Stimulated activated CD4-positive, alpha-beta T cell treated with anti-CD3 and anti-CD28 coated beads, Interleukin-2, amount 100 ng/mL, for 24 hours (primary cell): ENCODE measurements at places on chromosomes 6 and 20.
A peak's percentile ranks its signal among the peaks of the same experiment; 100 is the strongest.

GRCh38 chr6:37078814-37079213, 73.4 kb downstream of the FGD2 start:
- DNase-seq = no peak

DNA sequence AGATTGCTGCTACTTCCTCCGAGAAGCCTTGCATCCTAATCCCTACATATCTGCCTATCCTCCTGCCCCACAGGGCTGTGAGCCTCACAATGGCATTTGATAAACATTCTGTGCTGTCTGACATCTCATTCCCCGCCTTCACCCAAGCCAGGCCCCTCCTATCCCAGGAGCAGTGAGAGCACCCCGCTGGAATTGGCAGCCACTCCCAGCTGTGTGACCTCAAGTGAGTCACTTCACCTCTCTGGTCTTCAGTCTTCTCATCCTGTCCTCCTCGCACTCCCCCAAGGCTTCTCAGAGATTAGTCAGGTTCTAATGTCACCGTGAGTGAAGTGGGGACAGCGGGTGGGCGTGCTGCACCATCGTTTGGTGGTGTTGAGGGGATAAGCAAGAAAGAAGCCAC, 81.7 kb downstream of the CDH22 start:
- no peak for DNase-seq

GRCh38 chr20:2624190-2624589, 28.2 kb upstream of the NOP56 start:
- no peak for DNase-seq

- DNase-seq = no peak
Observed at GRCh38 chr20:5297280-5298004, 19.3 kb downstream of the PROKR2 start.

DNA sequence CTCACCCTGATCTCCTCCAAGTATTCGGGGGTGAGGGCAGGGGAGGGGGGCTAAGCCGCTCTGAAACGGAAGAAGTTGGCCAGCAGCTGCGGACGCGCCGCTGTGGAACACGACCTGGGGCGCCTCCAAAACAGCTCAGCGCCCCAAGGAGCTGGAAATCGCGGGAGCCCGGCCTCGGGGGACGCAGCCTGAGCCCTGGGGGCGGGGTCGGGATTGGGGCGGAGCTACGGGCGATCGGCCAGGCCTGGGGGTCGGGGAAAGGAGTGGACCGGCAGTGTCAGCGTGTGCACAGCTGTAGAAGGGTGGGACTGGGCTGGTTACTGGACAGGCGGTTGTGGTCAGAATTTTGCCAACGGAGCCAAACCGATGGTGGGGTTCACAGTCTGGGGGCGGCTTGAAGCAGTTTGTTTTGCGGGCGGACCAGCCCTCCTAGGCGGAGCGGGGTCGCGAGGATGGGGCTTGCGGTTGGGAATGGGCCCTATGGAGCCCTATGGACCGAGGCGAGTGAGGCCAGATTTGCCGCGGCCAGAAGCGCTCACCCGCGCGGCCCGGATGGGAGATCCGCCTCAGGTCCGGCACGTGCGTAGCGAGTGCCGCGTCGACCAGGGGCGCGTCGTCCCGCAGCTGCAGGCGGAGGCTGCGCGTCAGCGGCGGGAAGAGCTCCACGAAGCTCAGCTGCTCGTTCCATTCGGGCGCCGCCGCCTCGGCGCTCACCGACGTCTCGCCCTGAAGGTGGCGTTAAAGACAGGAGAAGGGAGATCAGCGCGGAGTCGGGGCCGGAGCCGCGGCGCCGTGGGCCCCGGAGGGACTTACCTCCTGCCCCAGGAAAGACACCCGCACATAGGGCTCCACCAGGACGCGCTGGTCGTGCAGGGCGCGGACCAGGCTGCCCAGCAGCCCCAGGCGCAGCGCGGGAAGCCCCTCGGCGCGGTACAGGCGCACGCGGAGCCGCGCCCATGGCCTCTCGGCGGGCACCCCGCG, 14.3 kb upstream of the SPAG4 start:
- DNase-seq = peak; percentile 82

DNA sequence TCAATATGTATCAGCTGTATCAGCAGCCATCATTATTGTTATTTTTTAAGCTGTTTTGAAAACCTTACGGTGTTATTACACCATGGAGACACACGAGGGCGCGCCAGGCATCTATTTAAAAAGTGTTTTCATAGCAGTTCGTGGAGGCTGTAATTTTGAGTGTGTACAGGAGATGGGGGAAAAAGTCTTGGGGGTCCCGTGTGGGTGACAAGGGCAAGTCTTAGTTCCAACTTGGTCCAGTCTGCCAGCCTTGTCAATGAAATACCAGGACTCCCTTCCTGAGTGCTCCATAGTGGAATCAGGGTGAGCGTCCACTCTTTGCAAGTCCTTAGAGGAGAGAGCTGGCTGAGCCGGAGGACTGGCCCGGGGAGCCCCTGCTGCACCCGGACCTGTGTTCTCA, 43.3 kb downstream of the SLC2A10 start:
- DNase-seq = peak; percentile 61

GRCh38 chr6:7821426-7821825, 89.2 kb downstream of the TXNDC5 start:
- DNase-seq = no peak

GRCh38 chr20:47677635-47678453, 107.4 kb downstream of the SULF2 start:
- DNase-seq = peak; percentile 71

- no peak for DNase-seq
Observed at GRCh38 chr20:49115564-49115963, 69.5 kb downstream of the CSE1L start.

DNA sequence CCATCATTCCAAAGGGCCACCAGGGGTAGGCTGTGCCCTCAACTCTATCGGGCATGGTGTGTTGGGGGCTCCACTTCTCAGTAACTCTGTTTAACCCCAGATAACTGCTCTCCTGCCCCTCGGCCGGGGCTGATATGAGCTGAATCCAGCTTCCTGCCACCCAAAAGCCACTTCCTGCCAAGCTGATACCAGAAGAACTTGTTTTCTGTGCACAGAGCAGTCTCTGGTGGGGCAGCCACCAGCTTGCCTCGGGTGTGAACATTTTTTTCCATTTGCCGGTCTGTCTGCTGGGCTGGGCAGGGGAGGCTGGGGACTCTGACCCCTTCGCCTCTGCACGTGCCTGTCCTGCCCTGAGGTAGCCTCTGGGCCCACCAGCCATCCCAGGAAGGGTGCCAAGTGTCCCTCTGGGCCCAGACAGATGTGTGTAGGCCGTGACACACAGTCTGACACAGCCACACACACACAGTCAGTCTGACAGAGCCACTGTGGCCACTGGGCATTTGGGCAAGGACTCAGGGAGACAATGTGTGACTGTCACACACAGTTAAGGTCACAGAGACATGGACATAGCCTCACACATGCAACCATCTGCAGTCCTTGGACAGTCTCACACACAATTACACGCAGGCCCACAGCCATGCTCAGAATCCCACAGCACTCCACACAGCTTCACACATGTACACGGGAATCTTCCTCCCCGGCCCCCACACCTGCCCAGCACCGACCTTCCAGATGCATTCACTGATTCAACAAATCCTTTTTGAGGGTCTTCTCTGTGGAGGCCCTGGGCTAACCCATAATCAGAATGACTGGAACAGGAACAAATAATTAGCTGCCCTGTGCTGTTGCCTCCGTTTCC, 45.1 kb downstream of the NOL4L start:
- peak; percentile 67 for DNase-seq

DNA sequence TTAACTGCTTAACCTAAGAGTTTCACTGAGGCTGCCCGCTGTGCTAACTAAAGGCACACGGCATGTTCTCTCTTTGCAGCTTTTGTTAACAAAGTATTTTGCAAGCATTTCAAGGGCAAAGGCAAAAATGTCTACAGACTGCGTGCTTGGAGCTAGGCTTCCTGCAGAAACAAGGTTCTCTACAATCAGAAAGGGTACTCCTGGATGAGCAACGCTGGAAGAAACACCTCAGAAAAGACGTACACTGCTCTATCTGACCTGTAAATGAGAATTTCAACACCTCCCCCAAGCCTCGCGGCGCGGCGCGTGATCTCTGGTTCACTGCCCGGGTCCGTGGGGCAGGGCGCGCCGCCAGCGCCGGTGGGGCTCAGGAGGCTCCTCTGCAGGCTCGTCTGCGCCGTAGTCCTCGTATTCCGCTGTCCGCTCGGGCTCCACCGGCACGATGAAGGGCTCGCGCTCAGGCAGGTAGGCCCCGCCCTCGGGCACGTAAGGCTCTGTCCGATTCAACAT, 120.9 kb downstream of the COL12A1 start:
- DNase-seq = peak; percentile 2

DNA sequence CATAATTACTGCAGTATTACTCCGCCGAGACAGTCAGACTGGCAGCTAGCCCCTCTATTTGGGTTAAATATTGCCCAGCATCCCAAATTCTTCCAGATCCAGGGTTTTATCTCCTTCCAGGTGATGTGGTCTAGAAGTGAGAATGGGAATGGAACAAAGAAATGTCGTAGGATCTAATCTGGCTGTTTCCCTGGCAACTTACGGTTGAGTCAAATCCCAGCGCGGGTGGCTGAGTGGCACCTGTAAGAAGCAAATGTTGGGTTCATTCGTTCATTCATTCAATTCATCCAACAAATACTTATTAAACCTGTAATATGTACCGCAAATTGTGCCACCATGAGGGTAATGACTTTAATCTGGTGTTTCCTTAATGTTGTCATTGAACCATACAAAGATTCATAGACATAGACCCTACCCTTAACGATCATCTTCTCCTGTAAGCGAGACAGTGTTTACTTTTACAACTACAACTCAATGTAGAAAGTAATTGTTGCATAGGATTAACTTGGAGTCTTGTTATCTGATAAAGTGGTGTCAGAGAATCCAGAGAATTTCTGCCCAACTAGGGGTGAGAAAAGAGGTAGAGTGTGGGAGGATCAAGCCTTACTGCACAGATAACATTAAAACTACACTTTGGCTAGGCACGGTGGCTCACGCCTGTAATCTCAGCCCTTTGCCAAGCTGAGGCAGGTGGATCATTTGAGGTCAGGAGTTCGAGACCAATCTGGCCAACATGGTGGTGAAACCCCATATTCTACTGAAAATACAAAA, 91.3 kb upstream of the ADGRF1 start:
- no peak for DNase-seq

DNA sequence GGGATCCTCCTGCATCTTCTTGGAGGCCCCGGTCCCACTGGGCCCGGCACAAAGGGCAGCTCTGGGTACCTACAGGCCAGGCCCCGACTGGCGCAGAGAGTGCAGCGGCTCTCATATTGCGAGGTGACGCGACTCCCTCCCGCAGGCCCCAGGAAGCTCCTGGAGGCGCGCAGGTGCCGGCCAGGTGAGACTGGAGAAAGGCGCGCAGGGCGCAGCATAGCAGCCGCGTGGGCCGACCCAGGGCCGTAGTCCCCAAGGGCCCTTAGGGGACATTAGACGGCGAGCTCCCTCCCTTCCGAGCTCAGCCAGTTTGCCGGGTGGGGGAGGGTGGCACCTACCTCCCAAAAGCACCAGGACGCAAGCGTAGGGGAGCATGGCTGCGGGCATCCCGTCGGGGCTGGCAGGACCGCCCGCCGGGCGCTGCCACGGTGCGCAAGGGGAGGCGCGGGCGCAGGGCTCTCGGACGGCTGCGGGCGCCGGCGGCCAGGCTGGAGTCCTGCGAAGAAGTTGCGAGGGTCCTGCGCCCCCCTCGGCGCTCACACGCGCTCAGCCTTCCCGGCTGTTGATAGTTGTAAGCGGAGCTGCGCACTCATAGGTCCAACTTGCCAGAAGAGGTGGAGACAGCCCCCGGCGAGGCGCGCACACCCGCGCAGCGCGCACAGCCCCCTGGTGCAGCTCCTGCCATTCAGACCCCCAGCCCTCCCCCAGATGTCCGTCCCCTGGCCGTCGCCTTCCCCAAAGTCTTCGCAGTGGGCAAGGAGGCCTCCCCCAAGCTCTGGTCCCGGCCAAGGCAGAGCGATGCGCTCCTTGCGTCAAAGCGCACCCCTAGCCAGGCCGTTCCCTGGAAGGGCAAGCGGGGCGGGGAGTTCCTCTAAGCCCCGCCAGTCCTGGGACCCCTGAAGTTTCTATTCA, 622 bp downstream of the APCDD1L start:
- DNase-seq = no peak

GRCh38 chr6:16741112-16742016, 19.9 kb downstream of the ATXN1 start:
- DNase-seq = no peak

DNA sequence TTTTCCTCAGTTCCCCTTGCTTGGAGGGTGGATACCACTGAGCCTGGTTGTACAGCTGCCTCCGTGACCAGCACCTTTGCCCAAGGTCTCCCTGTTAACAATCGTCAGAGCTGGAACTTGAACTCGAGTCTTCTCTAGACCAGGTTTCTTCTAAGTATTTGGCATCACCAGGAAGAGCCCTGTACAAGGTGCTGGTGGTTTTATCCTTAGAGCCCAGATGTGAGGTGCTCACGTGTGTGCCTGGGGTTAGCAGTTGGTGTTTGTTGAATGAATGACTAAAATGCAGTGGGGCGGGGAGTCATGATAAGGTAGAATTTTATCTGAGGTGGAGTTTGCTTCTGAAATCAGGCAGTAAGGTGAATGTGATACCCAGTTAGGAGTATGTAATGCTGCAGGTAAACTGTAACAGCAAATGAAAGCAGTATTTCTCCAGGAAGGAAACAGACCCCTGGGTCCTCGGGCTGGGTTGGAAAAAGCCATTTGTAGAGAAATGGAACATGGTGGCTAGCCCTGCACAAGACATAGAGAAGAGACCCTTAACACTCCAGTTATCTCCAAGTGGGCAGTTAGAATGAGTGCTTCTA, 3.1 kb downstream of the DNAJC5 start:
- DNase-seq = no peak

DNA sequence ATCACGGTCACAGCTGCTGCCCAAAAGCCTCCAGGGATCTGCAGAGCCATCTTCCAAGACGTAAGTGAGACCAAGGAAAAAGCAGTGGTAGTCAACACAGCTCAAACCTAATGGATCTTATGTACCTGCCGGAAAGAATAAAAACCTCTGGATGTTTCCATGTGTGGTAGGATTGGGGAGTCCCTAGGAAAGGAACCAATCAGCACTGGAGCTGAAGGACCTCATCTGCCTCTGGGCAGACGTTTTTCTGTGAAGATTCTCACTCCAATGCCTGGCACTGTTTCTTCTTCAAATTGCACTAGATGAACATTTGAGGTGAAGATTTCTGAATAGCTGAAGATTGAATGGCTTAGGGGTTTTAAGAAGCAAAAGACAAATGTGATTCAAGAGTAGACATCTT, at the start of gene HLA-DQB2:
HLA-DQB2 (minus strand) TSS at position 112 of the 400 bp plus-strand sequence; CDS start at position 50, 62 bp downstream.
- DNase-seq = no peak

GRCh38 chr6:135412761-135413160, 84.8 kb downstream of the AHI1 start:
- DNase-seq = no peak

- no peak for DNase-seq
Observed at GRCh38 chr6:163429858-163430448, 15.4 kb downstream of the QKI start.

DNA sequence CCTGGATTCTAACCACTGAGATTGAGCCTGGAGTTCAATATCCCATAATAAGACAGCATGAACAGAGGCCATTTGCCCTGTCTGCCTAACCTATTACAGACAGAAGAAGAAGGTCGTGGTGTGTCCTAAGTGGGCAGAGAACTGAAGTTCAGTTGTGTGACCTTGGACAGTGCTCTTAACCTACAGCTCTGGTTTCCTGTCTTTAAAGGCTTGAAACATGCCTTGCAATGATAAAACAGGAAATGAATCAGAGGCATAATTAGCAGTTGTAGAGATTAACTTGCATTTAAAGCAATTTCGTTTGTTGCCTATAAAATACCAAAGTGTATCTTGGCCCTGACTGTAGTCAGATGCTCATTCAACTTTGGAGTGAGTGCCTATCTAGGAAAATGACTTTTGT, 507.2 kb upstream of the CHD6 start:
- DNase-seq = no peak
